Cortex of kidney (tissue), 1 donor: ENCODE measurements at places on chromosomes 12 and 14.

DNA sequence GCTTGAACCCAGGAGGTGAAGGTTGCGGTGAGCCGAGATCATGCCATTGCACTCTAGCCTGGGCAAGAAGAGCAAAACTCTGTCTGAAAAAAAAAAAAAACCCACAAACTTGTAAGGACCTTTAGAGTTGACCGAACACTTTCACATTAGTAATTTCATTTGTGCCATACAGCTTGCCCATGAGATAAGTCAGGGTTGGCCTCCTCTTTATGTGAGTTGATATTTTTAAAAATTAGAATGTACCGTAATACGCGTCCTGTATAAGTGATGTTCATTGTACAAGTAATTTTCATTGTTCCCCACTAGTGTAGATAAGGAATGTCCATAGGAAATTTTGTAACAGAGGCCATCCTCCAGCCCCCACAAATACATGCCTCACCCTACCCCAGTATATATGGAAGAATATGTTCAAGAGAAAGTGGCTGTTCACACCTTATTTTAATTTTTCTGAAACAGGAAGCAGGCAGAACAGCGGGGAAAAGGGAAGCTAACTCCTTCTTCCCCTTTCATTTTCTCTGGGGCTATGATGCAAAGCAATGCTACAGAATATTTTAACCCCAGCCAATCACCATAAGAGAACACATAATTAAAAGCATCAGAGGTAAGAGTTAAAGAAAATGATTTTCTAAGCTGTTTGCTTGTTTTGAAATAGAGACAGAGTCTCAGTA is 31.9 kb upstream of the HIF1A start:
- DNase-seq: no peak

DNA sequence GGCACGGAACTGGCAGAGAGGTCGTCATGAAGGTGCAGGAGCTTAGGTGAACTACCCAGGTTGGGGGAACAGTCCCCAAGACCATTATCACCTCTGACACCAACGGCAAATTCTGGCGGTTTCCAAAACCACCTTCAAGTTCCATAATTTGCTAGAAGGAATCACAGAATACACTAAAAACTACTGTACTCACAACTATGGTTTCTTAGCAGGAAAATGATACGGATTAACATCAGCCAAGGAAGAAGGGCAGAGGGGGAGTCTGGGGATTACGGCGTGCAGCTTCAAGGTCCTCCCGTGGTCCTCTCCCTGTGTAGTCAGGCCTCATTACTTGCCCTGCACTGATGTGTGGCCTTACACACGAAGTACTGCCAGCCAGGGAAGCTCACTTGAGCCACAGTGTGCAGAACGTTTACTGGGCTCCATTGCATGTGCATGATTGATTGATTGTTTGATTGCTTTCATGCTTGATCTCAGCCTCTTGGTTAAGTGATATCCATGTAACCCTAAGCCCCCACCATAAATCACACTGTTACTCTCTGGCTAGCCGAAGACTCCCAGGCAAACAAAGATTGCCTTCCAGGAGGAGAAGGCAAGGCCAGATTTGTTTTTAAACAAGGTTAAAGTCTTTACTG is 837 bp upstream of the STX2 start:
- no peak for DNase-seq

DNA sequence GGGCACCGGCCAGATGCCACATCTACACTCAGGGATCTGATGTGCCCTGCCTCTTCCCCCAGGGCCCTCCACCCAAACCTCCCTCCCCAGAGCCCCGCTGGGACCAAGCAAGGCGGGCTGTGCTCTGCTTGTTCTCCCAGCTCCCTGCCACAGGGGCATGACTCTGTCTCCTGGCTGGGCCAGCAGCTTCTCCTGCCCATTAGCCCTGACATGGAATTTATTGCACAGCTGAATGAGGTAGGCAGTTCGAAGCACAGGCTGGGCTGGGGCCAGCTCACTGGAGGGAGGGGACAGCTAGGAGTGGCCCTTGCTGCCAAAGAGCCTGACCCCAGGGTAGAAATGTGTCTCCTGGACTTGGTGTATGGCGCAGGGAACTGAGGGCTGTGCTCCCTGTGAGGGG is 42.4 kb downstream of the ARL6IP4 start:
- no peak for DNase-seq

GRCh38 chr12:30694412-30695198 is 1.1 kb downstream of the IPO8 start:
- DNase-seq: no peak

GRCh38 chr14:44027397-44027796 is 479.7 kb downstream of the FSCB start:
- no peak for DNase-seq
